Neuronal stem cell (in vitro differentiated cells): ENCODE measurements at places on chromosomes 16 and 17.

DNA sequence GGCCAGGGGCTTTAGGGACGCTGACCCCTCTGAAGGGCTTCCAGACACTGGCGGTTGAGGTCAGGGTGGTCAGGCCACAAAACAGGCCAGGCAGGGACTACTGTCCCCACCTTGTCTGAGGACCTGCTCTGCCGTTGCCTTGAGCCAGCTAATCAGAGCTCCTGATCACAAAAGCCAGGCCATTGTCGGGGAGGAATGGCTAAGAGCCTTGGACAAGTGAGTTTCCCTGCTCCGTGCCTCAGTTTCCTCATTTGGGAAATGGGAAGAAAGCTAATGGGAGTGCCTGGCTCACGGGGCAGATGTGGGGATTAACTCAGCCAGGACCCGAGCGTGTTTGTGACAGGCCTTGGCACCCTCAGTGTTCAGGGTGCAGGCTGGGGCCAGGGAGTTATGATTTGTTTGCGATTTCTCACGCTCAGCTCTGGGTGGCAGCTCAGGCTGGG is 246.5 kb upstream of the CIBAR2 start:
- no peak overlapping the region for H3K27ac ChIP-seq
- H3K4me1 ChIP-seq, result peaks cover 20% of the 10 kb centered on the region
- H3K27me3 ChIP-seq, result no peaks in the 10 kb centered on the region
- no peak overlapping the region for H3K4me3 ChIP-seq

DNA sequence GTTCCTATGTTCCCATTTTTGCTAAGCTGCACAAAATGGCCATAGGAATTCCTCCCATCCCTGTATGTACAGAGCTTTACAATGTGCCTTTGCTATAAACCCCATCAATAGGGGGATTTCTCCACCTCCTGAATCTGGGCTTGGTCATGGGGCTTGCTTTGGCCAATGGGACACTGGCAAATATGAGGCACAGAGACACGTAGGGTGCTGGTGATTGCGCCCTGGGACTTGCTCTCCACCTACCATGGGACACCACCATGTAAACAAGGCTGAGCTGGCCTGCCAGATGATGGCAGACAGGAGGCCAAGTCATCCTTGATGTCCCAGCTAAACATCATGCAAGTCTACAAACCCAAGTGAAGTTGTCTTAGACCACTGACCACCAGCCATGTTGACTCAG is 15.3 kb upstream of the ALDH3A1 start:
- no peak overlapping the region for H3K27ac ChIP-seq
- H3K4me3 ChIP-seq, result no peak overlapping the region
- DNase-seq, result no peak
- H3K4me1 ChIP-seq, result no peaks in the 10 kb centered on the region
- no peaks in the 10 kb centered on the region for H3K36me3 ChIP-seq

- H3K4me1 ChIP-seq, result no peaks in the 10 kb centered on the region
- DNase-seq, result no peak
- peaks cover 13% of the 10 kb centered on the region for H3K27me3 ChIP-seq
- H3K36me3 ChIP-seq, result no peaks in the 10 kb centered on the region
- no peak overlapping the region for H3K4me3 ChIP-seq
- no peak overlapping the region for H3K27ac ChIP-seq
Observed at GRCh38 chr17:40915199-40915661, 22.2 kb downstream of the KRT23 start.

DNA sequence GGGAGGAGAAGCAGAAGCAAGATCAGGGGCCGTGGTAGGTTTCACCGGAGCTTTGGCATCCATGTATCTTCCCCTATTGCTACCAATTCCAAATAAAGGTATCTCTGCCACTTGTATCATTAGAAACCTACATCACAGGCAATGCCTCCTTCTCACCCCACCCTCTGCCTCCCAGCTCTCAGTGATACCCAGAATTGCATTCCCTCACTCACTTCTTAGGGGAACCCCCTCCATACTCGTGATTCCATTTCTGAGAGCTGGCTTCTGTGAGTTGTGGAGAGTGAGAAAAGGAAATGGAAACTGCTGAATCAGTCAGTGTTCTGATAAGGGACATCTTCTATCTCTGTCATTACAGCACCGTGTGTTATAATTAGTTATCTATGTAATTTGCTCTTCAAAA is 2.3 kb upstream of the CCL3 start:
- no peaks in the 10 kb centered on the region for H3K4me1 ChIP-seq
- no peak overlapping the region for H3K27ac ChIP-seq
- H3K27me3 ChIP-seq, result peaks cover 3% of the 10 kb centered on the region
- H3K36me3 ChIP-seq, result no peaks in the 10 kb centered on the region

GRCh38 chr17:66214884-66215528 is 14.2 kb downstream of the APOH start:
- no peaks in the 10 kb centered on the region for H3K4me1 ChIP-seq
- no peak overlapping the region for H3K27ac ChIP-seq
- H3K36me3 ChIP-seq, result no peaks in the 10 kb centered on the region
- no peak overlapping the region for H3K4me3 ChIP-seq
- H3K27me3 ChIP-seq, result no peaks in the 10 kb centered on the region
- DNase-seq, result no peak

- no peak for DNase-seq
- no peaks in the 10 kb centered on the region for H3K36me3 ChIP-seq
- no peaks in the 10 kb centered on the region for H3K4me1 ChIP-seq
Observed at GRCh38 chr16:75535211-75535843, 581 bp downstream of the CHST5 start.

- H3K4me1 ChIP-seq, result no peaks in the 10 kb centered on the region
- no peak for DNase-seq
- H3K27ac ChIP-seq, result no peak overlapping the region
- no peaks in the 10 kb centered on the region for H3K27me3 ChIP-seq
Observed at GRCh38 chr16:49567950-49568349, 194.3 kb downstream of the C16orf78 start.
